ENCODE measurements at places on chromosomes 7 and 10.

DNA sequence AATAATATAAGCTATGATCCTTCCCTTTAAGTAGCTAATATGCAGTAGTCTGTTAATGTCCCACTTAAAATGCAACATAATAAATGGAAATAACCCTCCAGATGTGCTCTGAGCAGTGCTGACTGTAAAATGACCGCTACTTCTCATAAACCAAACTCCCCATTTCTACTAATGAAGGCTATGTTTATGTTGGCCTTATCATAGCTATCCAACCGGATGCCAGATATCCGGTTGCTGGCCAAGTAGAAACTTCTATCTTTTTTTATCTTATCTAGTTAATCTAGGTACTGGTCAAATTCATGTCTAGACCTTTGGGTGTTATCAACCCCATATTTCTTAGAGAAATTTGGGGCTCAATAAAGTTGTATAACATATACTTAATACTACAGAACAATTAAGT lies 56.6 kb downstream of the CHRM2 start:
- no peak for DNase-seq

- DNase-seq = no peak
These were observed 12.5 kb downstream of the TMEM72 start for GRCh38 chr10:44923611-44924010.

GRCh38 chr10:129028451-129028850 lies 438.6 kb upstream of the MGMT start:
- DNase-seq = no peak

DNA sequence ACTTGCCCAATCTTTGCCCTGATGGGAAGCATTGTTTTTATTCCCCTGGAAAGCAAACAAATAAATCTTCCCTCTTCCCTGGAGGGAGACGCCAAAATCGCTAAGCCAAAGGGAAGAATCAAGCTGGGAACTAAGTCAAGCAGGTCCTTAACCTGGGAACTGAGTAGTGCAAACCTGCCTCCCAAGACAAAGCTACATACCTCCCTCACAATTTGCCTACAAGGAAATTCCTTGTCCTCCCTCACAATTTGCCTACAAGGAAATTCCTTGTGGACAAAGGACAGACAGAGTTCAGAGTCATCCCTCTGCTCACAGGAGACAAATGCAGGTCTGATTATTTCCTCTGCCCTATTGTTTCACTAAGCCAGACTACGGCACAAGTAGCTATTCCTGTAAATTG lies 50.5 kb downstream of the SPOCK2 start:
- no peak for DNase-seq

DNA sequence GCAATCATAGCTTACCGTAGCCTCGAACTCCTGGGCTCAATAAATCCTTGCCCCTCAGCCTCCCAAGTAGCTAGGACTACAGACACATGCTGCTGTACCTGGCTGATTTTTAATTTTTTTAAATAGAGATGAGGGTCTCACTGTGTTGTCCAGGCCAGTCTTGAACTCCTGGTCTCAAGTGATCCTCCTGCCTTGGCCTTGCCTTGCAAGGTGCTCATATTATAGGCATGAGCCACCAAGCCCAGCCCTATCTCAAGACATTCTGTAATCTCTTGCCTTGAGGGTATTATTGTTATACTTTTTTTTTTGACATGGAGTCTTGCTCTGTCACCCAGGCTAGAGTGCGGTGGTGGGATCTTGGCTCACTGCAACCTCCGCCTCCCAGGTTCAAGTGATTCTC lies 86.6 kb downstream of the PHTF2 start:
- DNase-seq = no peak

DNA sequence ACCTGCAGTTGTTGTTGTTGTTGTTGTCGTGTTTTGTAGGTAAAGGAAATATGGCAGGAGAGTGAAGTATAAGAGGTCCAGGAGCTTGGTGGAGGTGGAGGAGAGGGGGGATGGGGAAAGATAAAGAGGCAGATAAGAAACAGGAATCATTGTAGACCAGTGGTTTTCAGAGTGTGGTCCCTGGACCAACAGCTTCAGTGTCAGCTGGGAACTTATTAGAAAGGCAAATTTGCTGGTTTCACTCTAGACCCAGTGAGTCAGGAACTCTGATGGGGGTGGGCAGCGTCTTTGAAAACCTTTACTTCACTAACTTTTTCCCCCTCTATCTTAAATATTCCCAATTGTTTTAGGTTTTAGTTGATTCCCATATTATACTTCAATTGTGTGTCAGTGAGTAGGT lies 241.5 kb downstream of the AUTS2 start:
- DNase-seq = no peak

- DNase-seq = no peak
These were observed 1.4 kb downstream of the RPS24 start for GRCh38 chr10:78035025-78035424.

GRCh38 chr7:33423646-33424020 lies 294.3 kb downstream of the BBS9 start:
- no peak for DNase-seq

GRCh38 chr7:120373174-120373573 lies 100.2 kb downstream of the KCND2 start:
- no peak for DNase-seq

DNA sequence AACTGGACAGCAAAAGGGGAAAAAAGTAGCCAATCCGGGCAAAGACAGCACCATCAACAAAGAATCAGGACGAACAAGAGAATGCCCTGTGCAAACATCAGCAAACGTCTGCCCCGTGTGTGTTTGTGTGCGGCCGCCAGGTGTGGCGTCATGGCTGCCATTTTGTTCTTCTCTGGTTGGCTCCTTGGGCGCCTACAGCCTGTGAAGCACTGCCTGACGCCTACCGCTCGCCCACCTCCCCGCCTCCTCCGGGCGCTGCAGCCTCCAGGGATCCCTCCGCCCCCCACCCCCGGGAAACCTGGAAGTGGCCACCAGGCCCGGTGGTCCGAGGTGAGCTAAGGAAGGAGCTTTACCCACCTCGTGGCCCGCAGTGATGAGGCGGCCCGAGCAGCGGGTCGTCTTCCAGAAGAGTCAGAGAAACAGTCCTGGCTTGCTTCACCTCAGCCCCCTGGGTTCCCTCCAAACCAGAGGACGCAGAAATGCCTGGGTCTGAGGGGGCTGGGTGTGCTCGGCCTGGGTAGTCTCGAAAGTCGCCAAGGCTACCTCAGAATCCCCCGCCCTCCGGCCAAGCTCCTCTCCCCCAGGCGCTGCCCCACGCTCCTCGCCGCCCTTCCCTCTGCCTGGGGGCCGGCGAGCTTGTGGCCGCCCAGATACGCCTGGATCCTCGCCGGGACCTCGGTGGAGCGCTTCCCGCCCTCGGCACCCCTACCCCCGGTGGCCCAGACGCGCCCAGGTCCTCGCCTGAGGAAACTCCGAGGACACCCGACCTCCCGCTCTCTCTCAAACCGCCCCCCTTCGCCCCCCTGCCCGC lies 61.8 kb upstream of the IL6 start:
- DNase-seq = no peak

GRCh38 chr7:47771336-47771989 lies 176.8 kb downstream of the PKD1L1 start:
- DNase-seq = peak; percentile 52

- DNase-seq = no peak
These were observed 431.1 kb upstream of the LRGUK start for GRCh38 chr7:133696056-133696455.

- DNase-seq = peak; percentile 48
These were observed 8.8 kb upstream of the ZC3HAV1 start for GRCh38 chr7:139118234-139118804.

GRCh38 chr10:43971306-43971705 lies 322.6 kb upstream of the ZNF32 start:
- no peak for DNase-seq

DNA sequence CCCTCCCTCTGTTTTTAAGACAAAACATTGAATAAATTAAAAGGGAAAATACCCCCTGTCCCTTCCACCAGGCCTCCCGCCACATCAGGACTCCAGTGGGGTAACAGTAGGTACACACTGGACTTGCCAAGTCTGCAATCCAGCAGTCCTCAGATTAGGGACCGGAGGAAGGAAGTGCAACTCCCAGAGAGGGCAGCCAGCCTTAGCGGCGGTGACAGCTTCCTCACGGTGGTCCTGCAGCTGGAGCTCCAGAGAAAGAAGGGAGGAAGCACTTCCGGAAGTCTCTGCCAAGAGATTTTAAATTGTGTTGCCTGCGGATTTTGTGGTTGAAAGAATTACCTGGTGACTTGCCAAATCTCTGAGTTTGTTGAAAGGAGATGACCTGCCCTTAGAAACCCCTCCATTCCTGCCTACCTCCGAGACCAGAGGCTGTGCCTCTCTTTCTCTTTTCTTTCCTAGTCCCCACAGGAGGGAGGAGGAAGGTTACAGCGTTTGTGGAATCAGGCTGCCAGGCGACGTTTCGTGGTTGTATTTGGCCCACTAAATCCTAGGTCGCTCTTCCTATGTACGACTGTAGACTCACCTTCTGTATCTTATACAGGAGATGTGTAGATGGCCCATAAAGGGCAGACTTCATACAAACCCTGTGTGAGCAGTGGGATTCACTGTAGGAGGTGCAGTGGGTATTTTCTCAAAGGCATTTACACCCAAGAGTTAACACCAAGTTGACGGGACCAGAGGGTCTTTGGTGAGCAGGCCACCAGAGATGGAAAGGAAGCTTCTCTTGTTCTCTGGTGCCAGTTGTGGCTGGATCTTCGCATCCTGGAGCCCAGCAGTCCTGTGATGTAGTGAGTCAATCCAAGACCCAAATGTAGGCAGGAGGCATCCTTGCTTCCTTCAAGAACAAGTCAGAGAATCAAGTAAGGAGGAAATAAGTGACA lies 77.9 kb downstream of the INSIG1 start:
- DNase-seq = no peak

- peak; percentile 87 for DNase-seq
These were observed at the start of gene GSDME for GRCh38 chr7:24757353-24758275. GSDME (minus strand) TSS chr7:24757464; CDS start chr7:24749774, 7,690 bp downstream.

DNA sequence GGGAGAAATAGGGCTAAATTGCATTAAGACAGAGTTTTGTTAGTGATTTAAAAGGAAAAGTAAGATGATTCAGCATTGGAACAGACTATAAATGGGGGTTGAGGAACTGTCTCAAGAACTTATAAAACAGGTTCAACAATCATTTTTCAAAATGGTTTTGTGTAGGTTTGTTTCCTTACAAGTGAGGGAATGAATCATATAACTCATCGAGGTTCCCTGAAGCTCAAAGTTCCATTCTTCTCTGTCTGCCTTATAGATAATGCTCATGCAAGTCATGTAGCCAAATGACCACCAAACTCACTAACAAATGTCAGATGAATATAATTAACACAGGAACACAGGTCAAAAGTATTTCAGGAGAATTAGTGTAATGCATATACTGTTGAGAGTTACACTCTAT lies 27.7 kb downstream of the ADAM22 start:
- DNase-seq = no peak

GRCh38 chr10:112880633-112881530 lies 69.2 kb upstream of the TCF7L2 start:
- DNase-seq = no peak

GRCh38 chr10:32454148-32454547 lies 8.2 kb downstream of the CCDC7 start:
- no peak for DNase-seq

- DNase-seq = peak; percentile 74
These were observed 514.4 kb downstream of the INHBA start for GRCh38 chr7:41188163-41189130.

- DNase-seq = no peak
These were observed 90.7 kb downstream of the UNCX start for GRCh38 chr7:1323178-1324027.

DNA sequence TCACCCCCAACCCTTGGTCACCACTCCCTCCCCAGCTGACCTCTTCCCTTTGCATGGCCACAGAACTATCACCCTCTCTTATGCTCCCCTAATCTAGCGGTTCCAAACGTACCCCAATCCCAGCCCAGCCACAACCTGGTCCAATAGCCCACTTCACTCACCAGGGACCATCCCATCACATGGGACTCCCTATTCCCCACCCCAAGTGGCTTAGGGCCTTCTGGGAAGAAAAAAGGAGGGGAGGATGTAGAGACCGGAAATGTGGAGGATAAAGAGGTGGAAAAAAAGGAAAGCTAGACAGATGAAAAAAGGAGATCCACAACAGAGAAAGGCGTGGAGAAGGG lies 30.3 kb upstream of the PAX2 start:
- no peak for DNase-seq

GRCh38 chr10:105875050-105875449 lies 1234.0 kb downstream of the SORCS3 start:
- DNase-seq = no peak

DNA sequence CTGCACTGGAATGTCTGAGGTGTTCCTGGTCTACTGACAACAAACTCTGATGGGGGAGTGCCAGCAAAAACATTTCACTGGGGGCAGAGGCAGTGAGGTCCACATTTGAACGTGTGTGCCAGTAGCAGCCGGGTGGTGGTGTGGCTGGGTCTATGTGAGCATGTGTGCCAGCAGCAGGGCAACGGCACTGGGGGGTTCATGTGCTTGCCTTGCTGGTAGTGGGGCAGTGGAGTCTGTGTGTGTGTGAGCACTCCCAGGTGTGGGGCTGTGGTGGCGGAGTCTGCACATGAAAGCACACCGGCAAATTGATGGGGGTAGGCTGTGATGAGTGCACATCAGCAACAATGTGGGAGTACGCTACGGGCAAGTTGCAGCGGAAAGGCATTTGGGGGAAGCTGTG lies 49.4 kb upstream of the SORCS1 start:
- no peak for DNase-seq

- DNase-seq = no peak
These were observed 74.3 kb downstream of the NKX6-2 start for GRCh38 chr10:132711613-132712121.

- no peak for DNase-seq
These were observed 426.4 kb upstream of the ZMIZ1 start for GRCh38 chr10:78642269-78642816.

- DNase-seq = no peak
These were observed 17.3 kb downstream of the GET4 start for GRCh38 chr7:893686-894085.

GRCh38 chr7:152363798-152364197 lies 72.0 kb downstream of the KMT2C start:
- DNase-seq = no peak

GRCh38 chr7:45443263-45443662 lies 130.9 kb upstream of the ADCY1 start:
- no peak for DNase-seq

- DNase-seq = no peak
These were observed 31.9 kb downstream of the RBM17 start for GRCh38 chr10:6120691-6121090.

DNA sequence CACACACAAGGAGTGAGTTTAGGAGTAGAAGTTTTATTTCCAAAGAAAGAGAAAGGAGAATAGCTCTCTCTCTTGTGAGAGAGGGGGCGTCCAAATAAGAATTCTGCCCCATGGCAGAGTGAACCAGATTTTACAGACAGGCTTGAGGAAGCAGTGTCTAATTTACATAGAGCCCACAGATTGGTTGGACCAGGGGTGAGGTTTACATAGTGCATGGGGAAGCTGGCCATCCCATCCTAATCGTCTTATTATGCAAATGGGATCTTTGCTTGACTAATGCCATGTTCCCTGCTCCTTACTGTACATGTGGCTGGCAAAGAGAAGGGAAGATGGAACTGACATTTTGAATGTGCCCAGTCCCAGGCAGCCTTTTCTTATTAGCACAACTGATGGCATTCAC lies 60.0 kb upstream of the ACSM6 start:
- no peak for DNase-seq

All from adipocyte (in vitro differentiated cells).